ENCODE measurements at places on chromosomes 7 and 10.

- DNase-seq: peak; percentile 60
Measured at GRCh38 chr10:2978111-2978510, 89.2 kb upstream of the PFKP start.

DNA sequence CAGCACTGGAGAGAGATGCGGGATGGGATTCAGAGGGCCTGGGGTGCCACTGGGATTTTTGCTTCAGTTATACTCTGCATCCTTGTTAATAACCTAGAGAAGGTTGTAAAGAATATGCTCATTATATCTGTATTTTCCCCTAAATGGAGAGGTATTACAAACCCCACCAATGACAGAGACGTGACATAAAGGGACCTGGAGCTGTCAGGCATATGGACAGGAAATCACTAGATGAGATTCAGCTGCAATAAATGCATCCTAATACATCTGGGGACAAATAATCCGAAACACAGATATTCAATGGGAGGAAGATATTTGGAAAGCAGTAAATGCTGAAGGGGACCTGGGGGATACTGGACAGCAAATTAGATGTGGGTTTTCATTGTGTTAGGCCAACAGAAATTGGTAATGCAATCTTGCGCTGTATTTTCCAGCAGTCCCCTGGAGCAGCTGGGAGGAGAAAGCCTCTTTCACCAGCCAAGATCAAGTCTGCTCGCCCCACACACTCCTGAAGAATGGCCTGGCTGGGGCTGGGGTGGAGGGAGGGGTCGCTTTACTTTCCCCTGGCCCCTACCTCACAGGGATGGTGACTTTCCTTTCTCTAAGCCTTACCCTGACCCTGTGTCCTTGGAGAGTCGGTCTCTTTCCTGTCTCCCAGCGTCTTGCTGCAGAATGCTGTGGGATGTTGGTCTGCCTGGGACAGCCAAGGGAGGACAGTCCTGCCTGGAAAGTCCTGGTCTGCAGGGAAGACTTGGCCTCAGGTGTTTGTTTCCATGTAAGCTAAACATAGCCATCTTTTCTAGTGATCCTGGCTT is 653.8 kb downstream of the LRMDA start:
- no peak for DNase-seq

DNA sequence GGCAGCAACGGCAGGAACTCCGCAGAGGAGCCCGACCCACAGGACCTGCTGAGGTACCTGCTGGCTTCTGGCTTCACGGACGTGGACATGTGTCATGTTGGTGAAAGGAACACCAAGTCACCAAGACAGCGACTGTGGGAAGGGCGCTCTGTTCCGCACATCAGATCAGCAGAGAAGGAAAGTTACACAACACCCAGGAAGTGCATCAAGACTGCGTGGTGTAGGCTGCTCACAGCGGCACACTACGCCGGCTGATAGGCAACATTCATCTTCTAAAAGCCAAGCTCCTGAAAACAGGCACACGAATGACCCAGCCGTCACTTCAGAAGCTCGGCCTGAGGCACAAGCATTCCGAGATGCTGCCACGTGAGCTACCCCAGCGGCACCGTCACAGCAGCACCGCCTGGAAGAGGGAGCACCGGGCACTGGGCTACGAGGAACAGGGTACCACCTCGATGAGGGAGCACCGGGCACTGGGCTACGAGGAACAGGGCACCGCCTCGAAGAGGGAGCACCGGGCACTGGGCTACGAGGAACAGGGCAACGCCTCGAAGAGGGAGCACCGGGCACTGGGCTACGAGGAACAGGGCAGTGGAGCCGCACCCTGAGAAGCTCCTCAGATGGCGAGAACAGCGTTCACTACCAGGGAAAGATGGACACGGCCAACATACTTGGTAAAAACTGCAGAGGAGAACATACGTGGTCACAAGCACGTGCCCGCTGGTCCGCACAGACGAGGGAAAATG is 86.7 kb downstream of the MAD1L1 start:
- DNase-seq: no peak

- DNase-seq: no peak
Measured at GRCh38 chr10:4067931-4068561, 283.0 kb upstream of the KLF6 start.

DNA sequence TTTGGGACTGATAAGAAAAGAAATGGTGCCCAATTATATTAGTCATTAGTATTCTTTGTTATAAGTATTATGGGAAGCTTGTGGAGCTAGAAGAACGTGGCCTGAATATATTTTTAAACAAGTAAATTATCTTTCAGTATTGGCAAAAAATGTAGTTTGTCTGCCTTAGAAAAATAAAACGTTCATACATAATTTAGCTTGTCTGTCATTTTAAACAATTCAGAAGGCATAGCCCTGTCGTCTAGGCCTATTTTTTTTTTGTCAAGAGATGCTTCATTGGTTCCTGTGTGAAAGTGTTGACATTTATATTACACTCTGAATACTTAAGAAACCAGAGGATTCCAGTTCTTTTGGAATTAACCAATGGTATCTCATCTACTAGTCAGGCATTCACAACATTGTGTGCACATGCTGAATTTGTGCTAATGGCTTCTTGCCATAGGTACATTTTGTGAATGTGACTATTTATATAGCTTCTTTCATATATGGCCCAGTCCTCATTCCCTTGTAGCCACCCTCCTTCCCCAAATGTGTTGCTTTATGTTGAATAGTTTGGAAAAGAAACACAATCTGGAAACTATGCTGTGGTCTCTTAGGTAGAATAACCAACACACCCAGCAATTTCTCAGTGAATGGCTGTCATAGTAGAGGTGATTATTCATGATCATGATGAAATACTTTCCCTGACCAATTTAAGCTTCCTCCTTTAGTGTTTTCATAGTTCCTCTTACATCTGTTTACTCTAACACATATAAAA is 435.8 kb downstream of the EXOC4 start:
- no peak for DNase-seq

DNA sequence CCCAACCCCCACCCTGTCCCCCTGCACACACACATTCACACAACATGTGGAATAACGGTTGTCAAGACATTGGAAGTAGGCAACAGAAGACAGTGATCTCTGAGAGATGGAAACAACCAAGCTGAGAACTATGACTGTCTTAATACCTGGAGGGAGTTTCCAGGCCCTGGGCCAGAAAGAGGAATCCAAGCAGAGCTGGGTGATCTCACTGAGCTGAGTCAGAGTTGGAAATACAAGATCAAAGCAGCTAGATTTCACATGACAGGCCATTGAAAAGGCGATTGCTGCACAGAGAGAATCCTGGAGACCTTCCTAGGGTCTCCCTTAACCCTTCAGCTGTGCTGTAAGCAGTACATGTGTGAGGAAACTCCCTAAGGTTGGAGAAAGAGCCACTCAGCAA is 165.8 kb upstream of the PRSS1 start:
- peak; percentile 63 for DNase-seq

GRCh38 chr10:85851325-85851724 is 515.3 kb downstream of the GRID1 start:
- no peak for DNase-seq

DNA sequence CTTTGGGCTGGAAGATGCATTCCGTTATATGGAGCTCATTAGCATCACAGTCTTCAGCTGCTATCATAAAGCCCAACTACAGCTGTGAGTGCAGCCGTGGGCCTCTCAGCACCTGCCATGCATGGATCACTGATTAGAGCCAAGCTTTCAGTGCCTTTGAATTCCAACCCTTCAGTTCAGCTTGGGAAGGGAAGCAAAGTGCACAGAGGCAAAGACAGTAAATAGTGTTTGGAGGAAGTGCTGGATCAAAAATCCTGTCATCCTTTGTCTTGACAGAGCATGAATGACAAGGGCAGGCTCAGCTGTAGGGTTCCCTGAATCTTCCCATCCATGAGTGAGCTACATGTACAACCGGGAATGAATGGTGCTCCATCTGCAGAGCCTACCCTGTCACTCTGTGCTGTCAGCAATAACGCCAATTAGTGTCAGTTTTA is 153.7 kb downstream of the DNAJB9 start:
- DNase-seq: no peak

DNA sequence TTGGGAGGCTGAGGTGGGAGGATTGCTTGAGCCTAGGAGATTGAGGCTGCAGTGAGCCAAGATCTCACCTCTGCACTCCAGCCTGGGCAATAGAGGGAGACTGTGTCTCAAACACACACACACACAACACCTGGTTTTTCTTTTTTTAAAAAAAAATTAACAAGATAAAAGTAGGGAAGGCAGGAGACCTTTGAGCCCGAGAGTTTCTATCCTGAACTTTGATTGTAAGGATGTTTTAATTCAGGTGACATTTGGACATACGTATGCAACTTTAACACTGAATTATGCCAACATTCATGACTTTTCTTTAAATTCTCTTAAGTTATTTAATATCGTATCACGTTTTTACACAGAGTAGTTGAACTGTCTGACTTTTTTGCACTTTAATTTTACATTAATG is 11.7 kb upstream of the CYP2E1 start:
- no peak for DNase-seq

GRCh38 chr10:15563246-15563645 is 156.5 kb downstream of the ITGA8 start:
- no peak for DNase-seq

- no peak for DNase-seq
Measured at GRCh38 chr7:50502001-50502684, 52.0 kb upstream of the FIGNL1 start.

- DNase-seq: peak; percentile 31
Measured at GRCh38 chr7:31432836-31433340, 81.0 kb upstream of the ITPRID1 start.

DNA sequence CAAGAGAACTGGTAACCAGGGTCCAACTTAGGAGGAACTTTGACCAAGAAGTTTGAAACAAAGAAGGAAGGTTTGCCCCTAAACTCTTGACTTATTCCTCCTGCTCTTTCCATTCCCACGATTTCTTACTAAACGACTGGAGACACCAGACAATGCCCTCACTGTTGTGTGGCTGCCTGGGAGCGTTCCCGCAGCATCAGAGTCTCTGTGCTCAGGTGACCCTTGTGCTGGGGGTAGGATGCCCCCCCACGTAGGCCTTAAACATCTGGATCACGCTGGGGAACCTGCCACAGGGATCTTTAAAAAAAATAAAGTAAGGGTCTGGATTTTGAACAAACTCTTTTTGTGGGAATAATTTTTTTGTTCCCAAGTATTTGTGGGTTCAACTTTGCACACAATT is 30.1 kb upstream of the CTBP2 start:
- DNase-seq: no peak

GRCh38 chr7:92614660-92615174 is 24.5 kb upstream of the FAM133B start:
- DNase-seq: no peak

DNA sequence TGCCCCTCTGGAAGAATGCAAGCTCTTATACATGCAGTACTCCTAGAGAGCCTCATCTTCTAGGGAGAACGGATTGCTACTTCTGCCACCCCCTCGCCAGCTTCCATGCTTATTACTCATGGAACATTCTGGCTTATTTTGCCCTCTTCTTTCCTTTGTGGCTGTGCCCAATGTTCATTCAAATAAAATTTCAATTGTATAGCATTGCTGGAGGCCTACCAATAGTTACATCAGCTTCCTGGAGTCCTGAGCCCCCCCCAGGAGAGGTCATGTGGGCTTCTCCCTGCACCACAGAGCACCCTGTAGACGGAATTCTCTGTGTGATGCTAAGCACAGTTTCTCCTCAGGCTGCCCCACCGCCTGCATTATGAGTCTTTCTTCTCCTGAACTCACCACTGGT is 1094.0 kb downstream of the KCNMA1 start:
- DNase-seq: peak; percentile 14

GRCh38 chr7:6254866-6255265 is 17.6 kb downstream of the CYTH3 start:
- DNase-seq: no peak

GRCh38 chr10:70255329-70256299 is 22.4 kb upstream of the PPA1 start:
- DNase-seq: no peak

DNA sequence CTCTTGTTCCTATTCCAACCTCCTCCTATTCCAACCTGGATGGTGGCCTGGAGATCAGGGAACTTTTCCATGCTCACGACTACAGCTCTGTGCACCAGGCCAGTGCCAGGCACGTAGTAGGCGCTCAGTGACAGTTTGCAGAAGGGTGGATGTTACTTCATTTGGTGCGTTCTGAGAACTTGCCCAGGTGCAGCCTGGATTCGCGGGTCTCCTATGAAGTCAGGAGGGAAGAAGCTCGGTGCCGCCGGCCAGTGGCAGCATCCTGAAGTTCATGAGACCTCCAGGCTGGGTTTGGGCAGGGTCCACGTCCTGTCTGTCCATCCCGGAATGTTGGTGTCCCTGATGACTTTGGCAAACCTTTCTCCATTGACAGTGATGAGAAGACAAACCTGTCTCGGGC is 21.3 kb downstream of the LHPP start:
- DNase-seq: no peak

GRCh38 chr7:91846436-91846835 is 34.1 kb downstream of the MTERF1 start:
- DNase-seq: no peak

DNA sequence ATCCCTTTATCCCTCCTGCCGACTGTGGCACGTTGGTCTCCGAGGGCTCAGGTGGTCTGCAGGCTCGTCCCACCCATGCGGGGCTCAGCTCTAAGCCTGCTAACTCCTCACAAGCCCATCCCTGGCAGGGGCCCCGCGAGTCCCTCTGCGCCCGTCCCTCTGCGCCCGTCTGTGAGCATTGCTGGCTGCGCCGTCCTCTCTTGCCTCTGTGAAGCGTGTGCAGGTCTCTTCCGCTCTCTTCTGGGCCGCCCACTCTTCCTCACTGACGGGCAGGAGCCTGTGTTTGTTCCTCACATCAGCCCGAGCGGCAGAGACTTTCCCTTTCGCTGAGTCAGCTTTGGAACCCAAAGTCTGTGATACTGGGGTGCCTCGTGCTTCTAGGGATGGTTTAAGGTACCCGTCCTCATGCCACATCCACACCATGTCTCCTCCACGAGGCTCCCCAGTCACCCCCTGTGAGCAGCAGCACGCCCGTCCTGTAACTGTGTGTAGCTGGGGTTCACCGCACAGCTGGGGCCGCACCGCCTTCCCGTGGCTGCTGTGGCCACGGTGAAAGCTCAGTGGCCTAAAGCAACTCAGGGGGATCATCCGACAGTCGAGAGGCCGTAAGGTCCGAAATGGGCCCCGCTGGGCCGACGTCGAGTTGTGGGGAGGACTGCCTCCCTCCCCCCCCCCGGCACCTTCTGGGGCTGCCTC is 35.5 kb downstream of the ADGRA1 start:
- no peak for DNase-seq

DNA sequence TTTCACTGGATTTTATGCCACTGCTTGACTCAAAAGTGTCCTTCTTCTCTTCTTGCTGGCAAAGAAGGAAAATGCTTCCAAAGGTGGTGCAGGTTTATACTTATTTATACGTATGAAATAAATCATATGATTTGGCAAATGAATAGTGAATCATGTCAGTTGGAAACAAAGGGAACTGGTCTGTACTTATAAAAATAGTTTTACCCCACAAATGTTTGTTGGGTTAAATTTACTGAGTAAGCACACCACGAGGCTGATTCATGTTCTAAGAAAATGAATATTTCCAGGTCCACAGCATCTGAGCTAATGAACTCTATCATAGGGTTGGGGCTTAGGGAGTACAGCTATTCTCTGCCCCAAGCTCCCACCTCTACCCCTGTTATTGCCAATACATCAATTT is 232.2 kb downstream of the TRIL start:
- no peak for DNase-seq

Measured in kidney capillary endothelial cell (primary cell).